ENCODE measurements at places on chromosomes 4 and X. TPM values are rescaled to one million over a fixed set of nuclear protein-coding genes. Genes with fewer than 3 reads are reported as not detected.

DNA sequence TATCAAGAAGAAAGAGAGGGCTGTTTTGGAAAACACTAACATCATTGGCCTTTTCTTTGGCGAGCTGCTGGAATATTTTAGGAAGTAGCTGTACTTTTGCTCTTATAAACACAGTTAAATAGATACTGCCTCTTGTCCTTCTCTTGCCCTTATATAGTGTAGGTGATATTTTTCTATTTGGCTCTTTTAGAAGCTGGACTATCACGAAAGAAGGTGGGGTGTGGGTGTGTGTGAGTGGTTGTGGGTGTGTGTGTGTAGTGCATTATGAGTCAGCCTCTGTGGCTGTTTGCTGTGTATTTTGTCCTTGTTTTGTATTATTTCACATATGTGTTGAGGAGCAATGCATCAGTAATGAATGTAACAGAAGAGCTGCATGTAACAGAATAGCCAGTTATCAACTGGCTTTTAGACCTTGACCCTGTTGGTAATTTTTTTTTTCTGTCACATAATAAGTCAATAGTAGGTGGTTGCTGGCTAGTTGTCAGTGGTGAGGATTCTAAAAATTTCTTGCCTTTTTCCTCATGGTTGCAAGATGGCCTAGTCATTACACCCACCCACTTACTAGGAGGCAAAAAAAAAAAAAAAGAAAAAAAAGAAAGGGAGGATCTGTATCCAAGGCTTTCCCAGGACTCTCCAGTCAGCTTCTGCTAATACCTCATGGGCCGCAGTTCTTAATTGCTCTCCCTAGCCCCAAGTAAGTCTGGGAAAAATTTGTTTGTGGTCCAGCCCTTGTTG, 23.8 kb downstream of the ARHGAP10 start:
- no peak overlapping the region for H3K4me3 ChIP-seq
- no peak for DNase-seq
- no peak overlapping the region for H3K27ac ChIP-seq
- H3K4me1 ChIP-seq: peaks cover 20% of the 10 kb centered on the region
- peaks cover 2% of the 10 kb centered on the region for H3K27me3 ChIP-seq

DNA sequence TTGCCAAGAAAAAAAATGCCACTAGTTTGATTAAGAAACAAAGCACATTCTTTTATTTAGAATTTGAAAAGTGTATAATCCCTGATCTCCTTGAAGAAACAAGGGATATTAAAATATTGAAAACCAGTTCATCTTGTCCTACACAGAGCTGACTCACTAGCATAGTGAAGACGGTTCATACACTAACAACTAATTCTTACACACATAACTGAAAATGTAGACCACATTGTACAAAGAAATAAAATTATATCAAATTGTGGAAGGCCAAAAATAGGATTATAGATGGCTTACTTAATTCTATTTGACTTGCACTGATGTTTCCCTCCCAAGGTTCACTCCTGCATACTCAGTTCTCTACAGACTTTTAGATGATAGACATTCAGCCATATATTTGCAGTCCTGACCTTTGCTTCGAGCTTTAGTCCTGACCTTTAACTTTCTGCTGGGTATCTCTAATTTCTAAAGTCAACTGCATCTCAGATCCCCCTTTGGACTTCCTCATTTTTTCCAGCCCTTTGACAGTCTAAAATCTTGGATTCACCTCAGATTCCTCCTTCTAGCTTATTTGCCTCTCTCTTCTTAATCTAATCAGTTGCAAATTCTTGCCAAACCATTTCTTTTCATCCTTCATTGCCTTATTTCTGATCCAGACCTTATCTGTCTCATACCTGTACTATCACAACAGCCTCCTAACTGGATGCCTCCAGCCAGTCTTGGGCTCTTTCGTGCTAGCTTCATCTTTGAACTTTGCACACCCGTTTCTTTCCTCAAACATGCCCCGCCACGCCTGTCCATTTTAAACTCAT, 4.5 kb upstream of the WWC2 start:
- H3K27ac ChIP-seq: no peak overlapping the region
- no peaks in the 10 kb centered on the region for H3K36me3 ChIP-seq
- peaks cover 8% of the 10 kb centered on the region for H3K4me1 ChIP-seq
- peaks cover 39% of the 10 kb centered on the region for H3K27me3 ChIP-seq
- DNase-seq: no peak

The AP1S2 gene
- 26.7 TPM for total RNA-seq

DNA sequence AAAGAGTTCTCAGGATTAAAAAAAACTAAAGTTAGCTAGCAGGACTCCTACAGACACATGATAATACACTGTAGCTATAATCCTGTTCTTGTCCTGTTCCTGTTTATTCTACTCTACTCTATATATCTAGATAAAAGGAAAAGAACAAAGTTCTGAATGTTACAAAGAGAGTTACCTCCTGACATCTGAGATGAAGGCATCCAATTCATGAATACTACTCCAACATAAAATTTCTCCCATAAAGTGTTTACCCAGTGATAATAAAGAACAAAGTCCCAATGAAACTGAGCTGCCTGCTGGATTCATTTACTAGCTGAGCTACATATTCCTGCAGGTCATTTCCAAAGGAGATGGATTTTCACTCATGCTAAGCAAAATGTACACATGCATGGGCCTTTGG, 27.1 kb downstream of the SEPSECS start:
- H3K27ac ChIP-seq: no peak overlapping the region
- no peaks in the 10 kb centered on the region for H3K27me3 ChIP-seq
- H3K36me3 ChIP-seq: peaks cover 23% of the 10 kb centered on the region

DNA sequence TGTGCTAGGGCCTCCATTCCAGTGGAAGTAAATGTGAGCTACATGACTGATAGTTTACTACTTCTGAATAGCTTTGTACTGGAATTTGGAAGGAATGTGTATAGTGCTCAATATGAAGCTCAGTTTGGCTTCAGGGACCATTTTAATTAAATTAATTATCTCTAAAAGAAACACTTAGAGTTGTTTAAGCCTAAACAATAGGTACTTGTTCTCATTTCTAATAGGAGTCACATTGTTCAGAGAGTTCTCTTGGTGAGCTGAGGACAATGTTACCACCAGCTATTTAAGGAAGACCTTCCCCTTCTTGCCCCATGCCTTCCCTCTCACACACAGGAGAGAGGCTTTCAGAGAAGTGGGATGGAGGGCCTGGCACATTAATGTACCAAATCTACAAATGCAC, 78.3 kb downstream of the CHIC2 start:
- no peak overlapping the region for H3K4me3 ChIP-seq
- peaks cover 9% of the 10 kb centered on the region for H3K4me1 ChIP-seq
- no peak for DNase-seq
- H3K27ac ChIP-seq: no peak overlapping the region

Data from natural killer cell treated with Interleukin-12 subunit alpha and Interleukin-12 subunit beta and Interleukin-15 and Interleukin-18, amount 100 ng/mL, for 72 hours (primary cell).